ENCODE measurements at places on chromosomes 1 and 21. TPM values are rescaled to one million over a fixed set of nuclear protein-coding genes. Genes with fewer than 3 reads are reported as not detected.

DNA sequence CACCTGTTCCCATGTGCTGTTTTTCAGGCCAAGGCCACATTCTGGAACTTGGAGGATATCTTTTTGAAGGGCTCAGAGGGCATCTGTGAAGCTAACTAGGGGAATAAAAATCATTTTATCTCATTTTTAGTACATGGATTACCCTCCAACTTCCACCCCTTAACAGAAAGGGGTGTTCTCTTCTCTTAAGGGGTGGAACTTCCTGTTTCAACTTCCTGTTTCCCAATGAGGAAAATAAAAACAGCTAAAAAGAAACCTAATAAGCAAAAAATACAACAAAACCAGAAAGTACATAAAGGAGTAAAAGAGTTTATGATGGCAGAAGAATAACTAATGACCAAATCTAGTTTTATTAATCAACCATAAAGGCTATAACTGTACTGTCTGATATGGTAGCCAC is 24.8 kb upstream of the SLC22A15 start:
- peaks cover 2% of the 10 kb centered on the region for H3K4me1 ChIP-seq
- H3K4me3 ChIP-seq = no peak overlapping the region
- no peak overlapping the region for H3K27ac ChIP-seq
- H3K36me3 ChIP-seq = no peaks in the 10 kb centered on the region
- no peak for DNase-seq

Gene JAM2
- total RNA-seq = 0.27 TPM

Gene MANEAL
- total RNA-seq = 0.74 TPM

Gene MRAP
- total RNA-seq = not detected

DNA sequence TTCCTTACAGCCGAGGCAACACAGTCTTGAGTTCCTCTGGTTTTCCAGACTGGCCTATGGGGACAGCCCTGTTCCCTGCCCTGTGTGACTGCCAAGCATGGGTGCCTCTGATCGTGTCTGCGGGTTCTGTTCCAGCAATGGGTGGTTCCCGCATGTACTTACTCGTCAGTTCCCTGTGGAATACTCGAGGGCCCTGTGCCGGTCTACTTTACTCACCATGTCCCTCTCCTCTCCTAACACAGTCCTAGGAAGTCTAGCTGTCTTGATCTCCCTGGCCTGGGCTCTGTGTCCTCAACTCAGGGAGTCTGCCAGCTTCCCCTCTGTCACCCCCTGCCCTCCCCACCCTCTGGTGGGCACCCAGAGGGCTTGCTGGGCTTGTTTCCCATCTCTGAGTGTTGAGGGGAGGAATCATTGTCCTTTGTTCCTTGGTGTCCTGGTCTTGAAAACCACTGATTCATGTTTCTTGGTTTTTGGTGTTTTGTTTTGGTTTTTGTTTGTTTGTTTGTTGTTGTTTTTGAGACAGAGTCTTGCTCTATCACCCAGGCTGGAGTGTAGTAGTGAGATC is 36.0 kb downstream of the TRAPPC10 start:
- DNase-seq = no peak
- no peaks in the 10 kb centered on the region for H3K27me3 ChIP-seq
- no peak overlapping the region for H3K4me3 ChIP-seq

All from activated naive CD4-positive, alpha-beta T cell treated with anti-CD3 and anti-CD28 coated beads for 36 hours (primary cell).